Renal cortical epithelial cell (primary cell): ENCODE measurements at places on chromosomes 6 and 20. TPM values are rescaled to one million over a fixed set of nuclear protein-coding genes. Genes with fewer than 3 reads are reported as not detected.

DNA sequence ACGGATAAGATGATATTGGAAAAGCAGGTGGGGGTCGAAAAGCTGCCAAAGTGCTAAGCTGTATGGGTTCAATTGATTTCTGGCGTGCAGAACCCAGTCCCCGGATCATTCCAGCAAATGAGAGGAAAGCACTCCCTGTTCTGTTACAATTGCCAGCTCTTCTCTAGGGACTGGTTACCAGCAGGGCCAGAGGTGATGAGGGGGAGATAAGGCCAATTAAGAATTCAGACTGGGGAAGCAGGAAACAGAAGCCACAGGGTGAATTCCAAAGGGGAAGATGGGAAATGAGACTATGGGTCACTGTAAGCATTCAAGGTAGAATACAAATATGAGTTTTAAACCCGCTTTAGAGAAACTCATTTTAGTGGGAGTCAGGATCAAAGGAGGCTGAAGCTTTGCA, 349.4 kb upstream of the MAP3K7 start:
- DNase-seq = no peak

- no peak for DNase-seq
Measured at GRCh38 chr6:148316308-148316707, 26.3 kb upstream of the SASH1 start.

DNA sequence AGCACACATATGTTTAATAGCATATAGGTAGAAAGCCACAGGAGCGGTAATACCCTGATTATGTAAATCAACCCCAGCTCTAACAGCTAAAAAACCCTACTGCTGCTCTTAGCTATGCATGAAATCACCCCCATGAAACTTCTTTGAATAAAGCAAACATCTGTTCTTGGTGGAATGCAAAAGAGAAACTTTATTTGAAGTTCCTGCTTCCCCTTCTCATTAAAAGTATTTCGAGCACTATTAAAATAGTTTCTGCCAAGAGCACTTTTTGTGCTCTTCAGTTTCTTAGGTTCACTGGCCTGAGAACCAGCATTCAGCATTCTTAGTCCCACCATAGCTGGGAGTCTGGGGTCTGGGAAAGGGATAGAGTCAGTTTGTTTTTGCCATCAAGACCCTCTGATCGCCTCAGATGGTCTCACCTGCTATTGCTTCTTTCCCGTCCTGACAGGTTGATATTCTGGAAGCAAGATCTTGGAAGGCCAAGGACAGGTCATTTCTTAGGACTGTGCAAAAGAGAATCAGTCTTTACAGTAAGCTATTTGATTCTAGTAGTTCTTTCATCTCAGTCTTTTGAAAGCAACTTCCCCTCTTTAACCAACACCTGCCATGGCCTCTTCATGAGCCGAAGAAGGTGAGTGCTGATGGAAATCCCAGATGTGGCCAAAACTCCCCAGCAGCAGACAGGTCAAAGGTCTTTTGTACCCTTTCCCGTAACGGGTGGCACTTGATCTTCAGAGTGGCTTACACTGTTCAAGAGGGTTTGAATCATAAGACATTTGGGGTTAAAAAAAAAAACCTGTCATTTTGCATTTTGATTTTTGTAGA, 76.5 kb upstream of the TMEM170B start:
- peak; percentile 32 for DNase-seq

- peak; percentile 43 for DNase-seq
Measured at GRCh38 chr6:50847890-50848594, 29.4 kb downstream of the TFAP2B start.

DNA sequence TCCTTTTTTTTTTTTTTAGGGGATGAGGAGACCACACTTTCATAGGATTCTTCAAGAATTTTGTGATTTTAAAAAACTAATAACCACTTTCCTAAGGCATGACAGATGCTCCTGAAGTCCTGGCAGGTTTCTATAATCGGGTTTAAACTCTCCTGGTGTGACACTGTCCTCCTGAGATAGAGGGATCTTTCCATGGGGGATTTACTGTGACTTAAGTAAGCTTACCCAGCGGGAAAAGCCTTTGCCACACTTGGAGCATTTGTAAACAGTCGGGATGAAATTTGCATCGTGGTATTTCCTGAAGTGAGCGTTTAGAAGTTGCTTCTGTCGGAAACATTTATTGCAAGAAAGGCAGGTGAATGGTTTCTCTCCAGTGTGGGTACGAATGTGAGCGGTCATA, 16.6 kb downstream of the CTCFL start:
- DNase-seq = no peak

DNA sequence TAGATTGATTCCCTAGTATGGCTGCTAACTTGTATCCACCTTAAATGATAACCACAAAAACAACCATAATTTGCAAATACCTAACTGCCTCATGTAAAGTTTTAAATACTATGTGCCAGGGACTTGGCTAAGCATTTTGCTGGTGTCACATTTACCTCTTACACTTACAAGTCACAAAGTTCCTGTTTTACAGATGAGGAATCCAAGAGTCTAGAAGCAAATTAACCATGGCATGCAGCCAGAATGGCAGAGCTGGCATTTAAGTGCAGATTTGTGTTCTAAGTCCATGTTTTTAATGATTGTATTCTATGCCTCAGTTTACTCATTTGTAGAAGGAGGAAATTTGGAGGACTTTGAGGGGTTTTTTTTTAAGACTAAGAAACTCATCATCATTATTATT, 696.7 kb downstream of the PTPRT start:
- DNase-seq = no peak

DNA sequence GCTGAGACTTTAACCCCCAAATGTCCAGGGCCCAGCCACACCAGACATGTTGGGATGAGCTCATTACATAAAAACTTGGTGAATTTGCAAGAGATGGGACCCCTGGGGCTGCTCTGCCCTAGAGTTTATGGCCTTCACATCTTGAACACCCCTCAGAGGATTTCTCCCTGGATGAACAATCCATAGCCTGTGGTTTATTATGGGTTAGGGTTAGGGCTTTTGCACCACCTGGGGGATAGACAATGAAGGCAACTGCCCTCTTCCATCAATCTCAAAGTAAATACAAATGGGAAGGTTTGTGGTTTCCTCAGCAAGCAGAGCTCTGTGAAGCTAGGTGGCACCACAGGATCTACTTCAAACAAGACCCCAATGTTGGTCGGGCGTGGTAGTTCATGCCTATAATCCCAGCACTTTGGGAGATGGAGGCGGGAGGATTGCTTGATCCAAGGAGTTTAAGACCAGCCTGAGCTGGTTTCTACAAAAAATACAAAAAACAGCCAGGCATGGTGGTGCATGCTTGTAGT, 17.4 kb downstream of the SPINT3 start:
- DNase-seq = no peak

- no peak for DNase-seq
Measured at GRCh38 chr6:52553719-52554118, 23.1 kb downstream of the TRAM2 start.

- peak; percentile 47 for DNase-seq
Measured at GRCh38 chr6:106728296-106728870, 99.0 kb downstream of the QRSL1 start.

GRCh38 chr6:106629859-106630163, 433 bp downstream of the QRSL1 start:
- no peak for DNase-seq

- no peak for DNase-seq
Measured at GRCh38 chr6:137731600-137731959, 135.5 kb upstream of the TNFAIP3 start.

DNA sequence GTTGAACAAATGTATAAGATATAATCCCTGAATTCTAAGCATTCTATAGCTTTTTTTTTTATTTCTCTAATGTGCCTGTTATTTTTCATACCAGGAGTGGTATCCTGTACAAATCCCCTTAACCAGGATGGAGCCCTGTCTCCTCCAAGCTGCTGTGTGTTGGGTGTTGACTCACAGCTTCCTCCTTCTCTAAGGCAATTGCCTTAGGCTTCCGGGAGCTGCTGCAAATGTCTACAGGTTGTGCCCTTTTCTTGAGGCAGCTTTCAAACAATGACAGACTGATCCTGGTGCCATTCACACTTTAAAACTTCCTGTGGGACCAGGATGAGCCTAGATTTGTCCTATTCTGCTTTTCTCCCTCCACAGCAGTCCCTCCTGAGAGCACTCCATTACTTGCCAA, 173.2 kb downstream of the BTBD3 start:
- DNase-seq = peak; percentile 10

- no peak for DNase-seq
Measured at GRCh38 chr20:59788811-59789397, 144.5 kb downstream of the SYCP2 start.

GRCh38 chr20:62977613-62978560, 25.4 kb downstream of the SLC17A9 start:
- no peak for DNase-seq

Gene MRPS26
- 31.2 and 36.6 TPM in 2 replicates for total RNA-seq

GRCh38 chr6:22631091-22631490, 61.7 kb downstream of the HDGFL1 start:
- no peak for DNase-seq

DNA sequence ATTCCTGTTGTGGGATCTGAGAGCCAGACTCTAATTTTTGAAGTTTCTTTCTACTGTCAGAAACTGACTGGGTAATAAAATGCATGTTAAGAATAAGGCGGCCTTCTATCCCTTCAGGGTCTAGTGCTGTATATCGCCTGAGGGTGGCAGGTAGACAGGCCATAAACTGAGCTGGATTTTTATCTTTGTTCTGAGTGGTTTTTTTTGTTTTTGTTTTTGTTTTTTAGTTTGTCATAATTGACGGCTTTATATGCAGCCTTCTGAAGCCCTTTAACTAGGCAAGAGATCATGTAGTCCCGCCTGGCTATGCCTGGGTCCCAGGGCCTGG, 747.7 kb upstream of the ADGRB3 start:
- DNase-seq = no peak

Gene RBPJL
- total RNA-seq = not detected in 2 replicates

- no peak for DNase-seq
Measured at GRCh38 chr20:63031251-63032014, 24.7 kb upstream of the BHLHE23 start.

Gene CDH4
- 6.4 TPM in 2 replicates for total RNA-seq

Gene TMEM244
- not detected in 2 replicates for total RNA-seq

- DNase-seq = peak; percentile 75
Measured at GRCh38 chr20:8073024-8073832, 53.7 kb upstream of the TMX4 start.

Gene PHIP
- 15.1 and 36.9 TPM in 2 replicates for total RNA-seq

GRCh38 chr6:4358414-4359107, 223.2 kb upstream of the ECI2 start:
- peak; percentile 100 for DNase-seq

DNA sequence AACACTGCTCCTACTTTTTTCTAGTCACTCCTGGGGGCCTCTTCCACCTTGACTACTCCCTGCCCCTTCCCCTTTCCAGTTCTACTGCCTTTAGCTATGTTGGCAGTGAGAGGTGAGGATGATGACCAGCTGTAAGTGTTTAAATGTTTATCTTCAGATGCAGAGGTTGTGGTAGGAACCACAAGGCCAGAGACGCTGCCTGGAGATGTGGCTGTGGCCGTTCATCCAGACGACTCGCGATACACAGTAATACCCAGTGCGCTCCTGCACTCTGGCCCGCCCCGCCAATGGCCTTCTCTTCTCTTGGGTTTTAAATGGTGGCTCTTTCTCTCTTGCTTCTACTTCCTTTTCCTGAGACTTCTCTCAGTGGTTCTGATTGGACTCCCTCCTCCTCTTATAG, 4.6 kb downstream of the VARS2 start:
- no peak for DNase-seq

DNA sequence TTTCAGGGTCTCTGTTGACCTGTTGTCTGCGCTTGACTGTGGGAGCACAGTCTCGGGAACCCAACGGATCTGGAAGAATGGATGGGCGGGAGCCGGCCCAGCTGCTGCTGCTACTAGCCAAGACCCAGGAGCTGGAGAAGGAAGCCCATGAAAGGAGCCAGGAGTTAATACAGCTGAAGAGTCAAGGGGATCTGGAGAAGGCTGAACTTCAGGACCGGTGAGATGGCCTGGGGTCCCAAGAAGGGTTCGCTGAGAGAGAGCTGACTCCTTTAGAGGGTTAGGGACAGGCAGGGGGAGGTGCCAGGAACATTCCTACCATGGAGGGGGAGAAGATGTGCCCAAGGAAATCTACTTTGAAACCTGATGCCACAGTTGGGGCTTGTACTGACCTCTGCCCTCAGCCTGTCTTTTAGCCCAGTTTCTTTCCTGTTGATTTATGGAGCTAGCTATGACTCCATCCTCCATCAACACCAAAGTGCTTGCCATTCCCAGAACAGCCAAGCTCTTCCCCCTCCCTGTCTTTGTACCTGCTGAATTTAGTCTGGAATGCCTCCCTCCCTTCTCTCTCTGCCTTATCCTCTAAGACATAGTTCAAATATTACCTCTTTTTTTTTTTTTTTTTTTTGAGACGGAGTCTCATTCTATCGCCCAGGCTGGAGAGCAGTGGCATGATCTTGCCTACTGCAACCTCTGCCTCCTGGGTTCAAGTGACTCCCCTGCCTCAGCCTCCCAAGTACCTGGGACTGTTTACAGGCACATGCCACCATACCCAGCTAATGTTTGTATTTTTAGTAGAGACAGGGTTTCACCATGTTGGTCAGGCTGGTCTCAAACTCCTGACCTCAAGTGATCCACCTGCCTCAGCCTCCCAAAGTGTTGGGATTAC, 12.2 kb downstream of the CEP250 start:
- DNase-seq = peak; percentile 78

- DNase-seq = no peak
Measured at GRCh38 chr6:35176301-35177024, 35.3 kb upstream of the TCP11 start.

GRCh38 chr20:51042064-51042463, 19.2 kb upstream of the KCNG1 start:
- DNase-seq = no peak

- DNase-seq = no peak
Measured at GRCh38 chr6:10316373-10316721, 98.5 kb downstream of the TFAP2A start.

- DNase-seq = no peak
Measured at GRCh38 chr20:17681726-17682102, 328 bp downstream of the RRBP1 start.

GRCh38 chr20:24007073-24007595, 18.6 kb upstream of the GGTLC1 start:
- no peak for DNase-seq

DNA sequence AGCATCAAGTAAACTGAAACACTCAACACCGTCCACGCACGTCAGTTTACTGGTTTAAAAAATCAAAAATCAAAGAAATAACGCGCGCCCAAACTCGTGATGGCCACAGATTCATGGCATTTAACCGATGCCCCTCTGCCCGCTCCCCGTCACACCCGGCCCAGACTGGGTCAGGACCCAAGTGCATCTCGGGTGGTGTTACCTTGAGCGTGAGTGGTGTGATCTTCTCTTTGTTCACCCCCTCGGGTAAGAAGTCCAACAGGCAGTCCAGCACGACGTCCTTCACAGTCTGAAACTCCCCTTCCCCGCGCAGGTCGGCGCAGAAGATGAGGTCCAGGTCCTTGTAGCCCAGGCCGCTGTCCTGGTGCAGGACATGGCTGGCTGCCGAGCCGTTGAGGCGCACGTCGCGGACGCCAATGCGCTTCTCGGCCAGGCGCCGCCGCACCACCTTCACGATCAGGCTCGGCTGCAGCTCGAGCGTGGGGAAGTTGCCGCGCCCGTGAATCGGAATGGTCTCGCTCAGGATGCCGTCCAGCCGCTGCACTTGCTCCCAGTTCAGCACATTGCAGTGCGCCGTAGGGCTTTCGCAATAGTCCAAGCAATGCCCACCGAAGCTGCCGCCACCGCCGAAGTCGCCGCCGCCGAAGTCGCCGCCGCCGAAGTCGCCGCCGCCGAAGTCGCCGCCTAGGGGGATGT, 945 bp downstream of the TENT5A start:
- DNase-seq = no peak

Gene OPRM1
- total RNA-seq = not detected in 2 replicates
